Activated CD8-positive, alpha-beta T cell treated with anti-CD3 and anti-CD28 coated beads for 36 hours (primary cell): ENCODE measurements at places on chromosomes 16 and 17. TPM values are rescaled to one million over a fixed set of nuclear protein-coding genes. Genes with fewer than 3 reads are reported as not detected.
A peak's percentile ranks its signal among the peaks of the same experiment; 100 is the strongest.

Gene PRDM7
- total RNA-seq = not detected

Gene KRT24
- total RNA-seq = not detected

Gene AOC2
- total RNA-seq = 3.0 TPM

GRCh38 chr16:1963806-1964505 is 670 bp downstream of the RPS2 start:
- peak; percentile 40 for DNase-seq

GRCh38 chr16:61105544-61105943 is 930.7 kb downstream of the CDH8 start:
- DNase-seq = no peak

GRCh38 chr17:77316191-77316641 is 175.4 kb downstream of the SEC14L1 start:
- no peak for DNase-seq

DNA sequence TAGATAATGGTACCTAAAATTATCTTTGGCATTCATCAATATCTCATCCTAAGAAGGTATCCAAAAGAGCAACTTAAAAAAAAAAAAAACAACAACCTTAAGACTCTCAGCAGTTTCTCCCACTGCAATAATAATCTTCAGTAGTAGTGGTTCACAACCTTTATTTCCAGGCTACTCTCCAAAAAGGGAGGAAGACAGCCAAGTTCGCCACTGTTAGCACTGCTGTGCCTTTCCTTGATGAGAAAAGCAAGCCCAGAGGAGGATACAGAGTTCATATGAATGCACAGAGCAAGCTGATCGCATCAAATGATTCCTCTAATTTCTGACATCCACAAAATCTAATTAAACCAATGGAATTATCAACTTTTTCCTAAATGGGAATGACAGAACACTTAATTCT is 199.4 kb downstream of the AATF start:
- DNase-seq = no peak

GRCh38 chr16:51035110-51035498 is 116.0 kb downstream of the SALL1 start:
- no peak for DNase-seq
